ENCODE measurements at places on chromosomes 7 and 10.

- peak; percentile 80 for DNase-seq
Observed at GRCh38 chr7:63789378-63790176, 209.1 kb upstream of the ZNF722 start.

DNA sequence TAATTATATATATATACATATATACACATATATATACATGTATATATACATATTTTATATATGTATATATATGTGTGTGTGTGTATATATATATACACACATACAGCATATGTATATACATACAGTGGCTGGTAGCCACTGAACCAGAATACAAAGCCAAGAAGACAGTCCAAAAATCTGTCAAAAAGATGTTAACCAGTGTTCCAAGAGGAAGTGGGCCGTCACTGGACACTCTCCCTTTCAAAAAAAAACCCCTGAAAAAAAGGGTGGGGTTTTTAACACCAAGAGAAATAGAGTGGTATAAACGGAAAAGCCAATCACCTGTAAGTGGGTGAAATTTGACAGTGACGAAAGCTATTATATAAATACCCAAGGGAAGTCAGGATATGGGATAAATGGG is 31.1 kb upstream of the C1GALT1 start:
- DNase-seq = no peak

DNA sequence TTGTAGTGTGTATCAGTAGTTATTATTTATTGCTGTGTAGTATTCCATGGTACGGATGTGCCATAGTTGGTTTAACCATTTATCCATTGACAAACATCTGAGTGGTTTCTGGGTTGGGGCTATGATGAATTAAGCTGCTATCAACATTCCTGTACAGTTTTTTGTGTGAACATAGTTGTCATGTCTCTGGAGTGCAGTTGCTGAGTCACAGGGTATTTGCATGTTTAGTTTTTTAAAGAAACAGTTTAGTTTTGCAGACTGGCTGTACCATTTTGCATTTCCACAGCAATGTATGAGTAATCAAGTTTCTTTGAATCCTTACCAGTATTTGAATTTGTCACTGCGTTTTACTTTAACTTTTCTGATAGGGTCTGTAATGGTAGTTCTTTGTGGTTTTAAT is 516.7 kb upstream of the CELF2 start:
- peak; percentile 19 for DNase-seq

DNA sequence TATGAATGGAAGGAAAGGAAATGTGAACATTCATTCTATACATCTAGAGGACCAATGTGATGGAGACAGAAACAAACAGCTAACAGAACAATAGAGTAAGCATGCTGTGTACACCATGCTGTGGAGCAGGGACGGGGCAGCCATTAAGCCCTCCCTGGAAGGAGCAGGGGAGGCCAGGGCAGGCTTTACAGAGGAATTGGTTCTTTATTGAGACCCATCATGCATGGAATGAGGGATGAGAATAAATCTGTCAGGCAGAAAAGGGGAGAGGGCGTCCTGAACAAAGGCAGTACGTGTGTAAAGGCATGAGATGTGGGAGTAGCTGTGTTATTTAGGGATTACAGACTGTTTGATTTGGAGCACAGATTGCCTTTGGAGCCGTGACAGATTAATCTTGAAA is 35.2 kb downstream of the STK17A start:
- DNase-seq = no peak

- DNase-seq = no peak
Observed at GRCh38 chr7:102468478-102469350, 3.9 kb downstream of the LRWD1 start.

DNA sequence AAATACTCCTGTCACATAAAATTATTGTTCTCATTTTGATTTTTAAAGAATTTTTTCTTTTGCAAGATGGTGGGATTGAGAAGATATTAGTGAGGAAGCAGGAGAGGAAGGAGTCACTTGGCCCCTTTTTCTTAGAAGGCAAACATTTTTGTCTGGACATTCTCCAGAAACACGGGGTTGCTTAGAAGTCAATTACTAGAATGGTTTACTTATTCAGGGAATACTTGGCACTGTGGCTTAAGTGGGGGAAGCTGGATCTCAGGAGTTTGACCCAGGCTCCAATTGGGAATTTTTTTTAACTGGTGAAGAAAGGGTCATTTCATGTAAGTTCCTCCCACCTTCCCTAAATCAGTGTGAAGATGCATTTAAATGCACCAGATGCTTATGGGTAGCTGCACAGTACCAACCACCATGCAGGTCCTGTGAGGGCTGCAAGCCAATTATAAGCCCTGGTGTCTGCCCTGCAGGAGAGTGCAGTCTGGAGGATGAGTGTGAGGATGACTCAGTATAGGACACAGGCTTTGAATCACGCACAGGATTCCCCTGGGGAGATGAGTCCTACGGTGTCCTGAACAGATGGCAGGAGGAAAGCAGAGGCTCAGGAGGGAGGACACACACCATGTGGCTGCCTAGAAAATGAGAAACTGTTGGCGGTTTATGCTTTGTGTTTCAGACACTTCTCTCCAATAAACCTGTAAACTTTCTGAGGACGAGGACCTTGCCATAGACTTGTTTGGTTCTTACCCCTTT is 299.1 kb downstream of the PLXNA4 start:
- DNase-seq = peak; percentile 50

- peak; percentile 38 for DNase-seq
Observed at GRCh38 chr10:123135415-123136141, at the start of gene HMX3. TSS of gene HMX3 (plus strand) at chr10:123135970. CDS start at chr10:123136051, 81 bp downstream.

- no peak for DNase-seq
Observed at GRCh38 chr10:75253281-75254220, 17.8 kb upstream of the COMTD1 start.

DNA sequence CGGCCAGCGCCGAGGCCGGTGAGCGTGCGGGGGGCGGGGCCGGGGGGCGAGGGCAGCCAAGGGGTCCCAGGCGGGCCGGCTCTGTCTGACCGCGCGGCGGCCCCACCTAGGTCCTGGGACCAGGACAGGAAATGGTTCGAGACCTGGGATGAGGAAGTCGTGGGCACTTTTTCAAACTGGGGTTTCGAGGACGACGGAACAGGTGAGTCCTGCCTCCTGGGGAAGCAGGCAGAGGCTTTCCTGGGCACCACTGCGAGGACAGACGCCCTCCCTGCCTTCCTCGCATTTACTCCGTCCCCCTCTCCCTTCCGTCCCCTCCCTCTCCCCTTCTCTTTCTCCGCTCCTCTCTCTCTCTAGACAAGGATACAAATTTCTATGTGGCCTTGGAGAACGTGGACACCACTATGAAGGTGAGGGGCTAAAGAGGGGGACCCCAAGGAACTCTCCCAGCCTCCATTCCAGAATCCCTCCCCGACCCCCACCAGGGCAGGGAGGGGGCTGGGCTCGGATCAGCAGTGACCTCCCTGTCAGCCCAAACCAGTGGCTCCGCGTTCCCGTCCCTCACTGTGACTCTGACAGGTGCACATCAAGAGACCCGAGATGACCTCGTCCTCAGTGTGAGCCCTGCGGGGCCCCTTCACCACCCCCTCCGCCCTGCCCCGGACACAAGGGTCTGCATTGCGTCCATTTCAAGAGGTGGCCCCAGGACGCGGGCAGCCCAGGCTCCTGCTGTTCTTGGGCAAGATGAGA is 2.6 kb upstream of the MUC12 start:
- DNase-seq = no peak

- no peak for DNase-seq
Observed at GRCh38 chr10:8921568-8921967, 867.1 kb downstream of the GATA3 start.

GRCh38 chr7:2032030-2032875 is 200.5 kb downstream of the MAD1L1 start:
- DNase-seq = no peak

DNA sequence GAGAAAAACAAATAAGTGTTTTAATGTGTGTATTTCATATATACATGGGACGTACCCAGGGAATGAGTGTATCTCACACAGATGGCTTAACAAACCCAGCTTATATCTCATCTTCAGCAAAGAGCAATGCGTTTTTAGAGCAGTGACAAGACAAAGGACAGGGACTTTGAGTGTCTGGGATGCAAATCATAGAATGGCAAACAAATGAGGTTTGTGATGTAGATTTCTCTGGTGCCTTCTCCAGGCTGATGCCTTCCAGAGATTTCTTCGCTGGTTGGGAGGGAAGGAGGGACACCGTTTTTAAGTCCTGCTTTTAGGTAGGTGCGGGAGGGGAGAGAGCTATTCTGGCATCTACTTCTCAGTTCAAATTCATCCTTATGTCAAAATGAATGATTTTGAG is 16.6 kb downstream of the LANCL2 start:
- DNase-seq = no peak

GRCh38 chr7:158246272-158246959 is 341.2 kb downstream of the PTPRN2 start:
- DNase-seq = no peak

GRCh38 chr10:61750943-61751471 is 88.3 kb downstream of the CABCOCO1 start:
- DNase-seq = peak; percentile 46

- peak; percentile 42 for DNase-seq
Observed at GRCh38 chr7:106485031-106485551, 175.9 kb downstream of the CCDC71L start.

DNA sequence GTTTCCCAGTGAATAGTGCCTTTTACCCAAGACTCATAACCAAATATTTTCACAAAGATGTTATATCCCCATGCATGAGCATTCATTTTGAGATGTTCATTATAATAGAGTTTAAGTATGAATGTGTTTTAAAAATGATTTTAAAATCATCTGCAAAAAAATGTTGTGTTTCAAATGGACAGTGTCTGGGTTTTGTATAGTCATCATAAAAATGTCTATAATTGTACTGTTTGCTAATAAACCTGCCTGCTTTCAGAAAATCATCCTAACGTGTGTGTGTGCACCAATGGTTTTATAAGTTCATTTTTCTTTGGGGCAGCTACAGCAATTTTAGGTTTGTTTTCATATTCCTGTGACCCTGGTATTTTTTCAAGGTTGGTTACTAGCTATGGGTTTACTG is 63.2 kb downstream of the INSYN2A start:
- DNase-seq = no peak

GRCh38 chr7:34242391-34242790 is 337.1 kb downstream of the BMPER start:
- no peak for DNase-seq

- DNase-seq = no peak
Observed at GRCh38 chr7:7565018-7565680, 1.5 kb upstream of the MIOS start.

- DNase-seq = peak; percentile 34
Observed at GRCh38 chr10:78991187-78991586, 77.6 kb upstream of the ZMIZ1 start.

DNA sequence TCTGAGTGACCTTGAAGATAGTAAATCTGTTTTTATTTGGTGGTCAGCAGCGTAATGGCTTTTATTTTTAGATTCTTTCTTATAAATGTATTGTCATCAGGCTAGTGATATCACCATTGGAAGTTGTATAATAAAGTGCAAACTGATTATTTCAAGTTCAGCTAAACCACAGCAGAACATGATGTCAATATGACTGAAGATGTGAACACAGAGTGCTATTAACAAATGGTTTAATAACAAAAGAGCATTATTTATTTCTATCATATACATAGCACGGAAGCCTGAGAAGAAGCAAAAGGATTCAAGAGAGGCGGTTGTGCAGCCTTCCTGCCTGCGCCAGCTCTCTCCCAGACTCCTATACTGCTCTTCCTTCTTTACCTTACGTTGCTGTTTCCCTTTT is 142.7 kb downstream of the SDK1 start:
- DNase-seq = no peak

DNA sequence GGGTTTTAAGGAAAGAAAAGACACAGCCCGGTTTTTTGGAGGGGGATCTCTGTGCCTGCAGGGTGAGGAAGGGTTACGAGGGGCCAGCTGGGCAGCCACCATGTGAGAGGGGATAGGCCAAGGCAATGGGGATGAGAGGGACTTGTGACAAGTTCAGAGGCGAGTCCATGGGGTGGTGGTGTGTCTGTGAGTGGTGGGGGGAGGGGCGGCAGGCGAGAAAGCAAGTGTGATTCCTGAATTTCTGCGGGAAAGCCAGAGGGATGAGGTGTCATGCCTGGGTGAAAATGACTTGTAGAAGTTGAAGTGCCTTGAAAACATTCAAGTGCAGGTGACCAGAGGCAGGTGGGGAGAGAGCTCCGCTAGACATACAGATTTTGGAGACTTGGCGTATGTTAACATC is 61.0 kb upstream of the RNF32 start:
- DNase-seq = no peak

DNA sequence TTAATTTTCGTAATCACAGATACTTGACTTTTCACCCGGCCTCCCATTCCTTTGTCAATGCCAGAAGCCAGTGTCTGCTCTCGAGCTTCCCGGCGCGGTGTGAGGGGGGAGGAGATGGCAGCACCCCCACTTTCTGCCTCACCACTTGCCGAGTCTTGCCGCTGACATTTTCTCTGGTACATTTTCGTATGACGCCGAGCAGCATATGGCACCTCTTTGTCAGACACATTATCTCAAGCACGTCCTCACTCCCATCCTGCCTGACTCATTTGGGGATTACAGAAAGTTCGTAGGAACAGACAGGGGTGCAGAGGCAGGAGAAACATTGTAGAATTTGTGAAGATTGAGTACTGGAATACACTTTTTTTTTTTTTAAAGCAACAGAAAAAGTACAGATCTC is 60.8 kb upstream of the SORCS3 start:
- DNase-seq = no peak

DNA sequence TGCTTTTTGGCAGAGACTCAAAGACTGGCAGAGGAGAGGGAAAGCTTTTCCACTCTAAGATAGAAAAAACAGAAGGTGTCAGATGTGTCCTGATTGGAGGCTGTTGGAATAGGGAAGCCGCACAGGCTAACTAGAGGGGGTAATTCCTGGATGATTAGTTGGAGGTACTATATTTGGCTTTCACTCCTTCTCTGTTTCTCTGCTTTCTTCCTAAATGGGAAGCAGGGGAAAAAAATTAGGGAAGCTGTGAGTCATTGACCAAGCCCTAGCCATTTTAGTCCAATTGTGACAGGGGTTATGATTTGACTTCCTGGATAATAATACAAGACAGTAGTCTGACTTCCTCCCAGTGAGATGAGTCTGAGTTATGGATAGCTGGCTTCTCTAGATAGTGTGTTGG is 475.2 kb upstream of the CELF2 start:
- no peak for DNase-seq

GRCh38 chr7:85215098-85215497 is 28.2 kb upstream of the SEMA3D start:
- DNase-seq = no peak

All from RKO (cell line).